ENCODE measurements at places on chromosomes 12 and 14.

- peak; percentile 72 for DNase-seq
Observed at GRCh38 chr12:85575120-85576096, 260.8 kb downstream of the RASSF9 start.

DNA sequence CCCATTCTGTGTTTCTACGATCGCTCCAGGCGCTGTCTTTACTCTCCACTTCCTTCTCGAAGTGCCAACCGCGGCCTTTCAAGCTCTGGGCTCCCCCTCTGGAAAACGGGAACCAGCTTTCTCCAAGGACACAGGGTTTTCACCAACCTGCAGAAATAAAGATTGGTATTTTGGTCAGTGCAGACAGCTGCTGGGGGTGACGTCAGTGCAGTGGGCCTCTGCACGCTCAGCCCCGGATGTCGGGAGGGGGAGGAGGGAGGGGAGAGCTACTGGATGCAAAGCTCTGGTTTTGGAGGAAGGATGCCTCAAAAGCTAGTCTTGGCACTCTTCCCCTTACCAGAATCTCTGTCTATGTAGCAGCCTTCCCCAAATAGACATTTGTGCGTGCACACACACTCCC, 19.9 kb downstream of the HRK start:
- DNase-seq, result no peak

GRCh38 chr12:66329941-66330340, 27.6 kb downstream of the HELB start:
- DNase-seq, result no peak

GRCh38 chr14:74190927-74191575, 48.2 kb upstream of the VSX2 start:
- DNase-seq, result no peak

GRCh38 chr12:58819345-58819744, 101.0 kb downstream of the LRIG3 start:
- DNase-seq, result no peak

DNA sequence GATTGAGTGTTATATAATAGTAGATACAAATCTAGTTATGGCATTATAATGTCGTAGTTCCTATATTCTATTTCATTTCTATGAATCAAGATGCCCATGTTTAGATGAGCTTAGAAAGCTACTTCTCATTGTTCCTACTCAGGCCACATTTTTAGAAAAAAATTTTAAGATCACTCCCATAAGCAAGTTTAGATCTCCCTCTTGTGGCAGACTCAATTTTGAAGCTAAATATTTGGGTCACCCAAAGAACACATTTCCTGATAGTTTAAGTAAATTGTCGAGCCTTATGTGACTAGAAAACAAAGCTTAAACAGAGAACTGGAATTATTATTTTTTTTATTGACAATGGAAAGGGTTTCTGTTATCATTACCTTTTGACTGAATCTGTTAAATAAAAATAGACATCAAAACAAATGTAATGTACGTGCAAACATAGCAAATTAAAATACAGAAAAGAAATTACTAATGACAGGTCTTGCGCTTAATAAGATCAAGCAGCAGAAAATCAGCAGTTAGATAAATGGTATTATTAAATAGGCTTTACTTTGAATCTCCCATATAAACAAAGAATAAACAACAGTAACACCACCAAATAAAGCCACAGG, 180.2 kb downstream of the ACSS3 start:
- peak; percentile 62 for DNase-seq

- DNase-seq, result peak; percentile 94
Observed at GRCh38 chr12:90253674-90254181, 545.1 kb upstream of the ATP2B1 start.

- DNase-seq, result no peak
Observed at GRCh38 chr12:98678236-98678945, 33.3 kb downstream of the APAF1 start.

- no peak for DNase-seq
Observed at GRCh38 chr12:67484791-67485480, 163.6 kb upstream of the DYRK2 start.

DNA sequence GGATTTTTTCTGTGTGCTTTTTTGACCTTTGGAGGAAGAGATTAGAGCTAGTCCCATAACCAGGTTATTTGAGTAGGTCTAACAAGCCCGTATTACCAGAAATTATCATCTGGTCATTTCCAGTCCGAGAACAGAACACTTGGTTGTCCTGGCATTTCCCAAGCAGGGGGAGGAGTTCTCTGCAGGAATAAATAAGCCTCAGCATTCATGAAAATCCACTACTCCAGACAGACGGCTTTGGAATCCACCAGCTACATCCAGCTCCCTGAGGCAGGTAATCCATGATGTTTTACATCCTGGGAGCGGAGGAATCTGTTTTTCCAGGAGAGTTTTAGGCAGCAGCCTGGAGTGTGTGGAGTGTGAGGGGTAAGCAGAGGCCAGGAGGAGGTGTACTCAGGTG, at the start of gene SERPINA3:
SERPINA3 (plus strand) TSS at position 218 of the 400 bp plus-strand sequence. CDS start 2,051 bp downstream, outside the sequence.
- DNase-seq, result no peak

- no peak for DNase-seq
Observed at GRCh38 chr12:570921-571794, 92.1 kb downstream of the NINJ2 start.

- DNase-seq, result no peak
Observed at GRCh38 chr14:65373671-65374039, 38.9 kb upstream of the FUT8 start.

DNA sequence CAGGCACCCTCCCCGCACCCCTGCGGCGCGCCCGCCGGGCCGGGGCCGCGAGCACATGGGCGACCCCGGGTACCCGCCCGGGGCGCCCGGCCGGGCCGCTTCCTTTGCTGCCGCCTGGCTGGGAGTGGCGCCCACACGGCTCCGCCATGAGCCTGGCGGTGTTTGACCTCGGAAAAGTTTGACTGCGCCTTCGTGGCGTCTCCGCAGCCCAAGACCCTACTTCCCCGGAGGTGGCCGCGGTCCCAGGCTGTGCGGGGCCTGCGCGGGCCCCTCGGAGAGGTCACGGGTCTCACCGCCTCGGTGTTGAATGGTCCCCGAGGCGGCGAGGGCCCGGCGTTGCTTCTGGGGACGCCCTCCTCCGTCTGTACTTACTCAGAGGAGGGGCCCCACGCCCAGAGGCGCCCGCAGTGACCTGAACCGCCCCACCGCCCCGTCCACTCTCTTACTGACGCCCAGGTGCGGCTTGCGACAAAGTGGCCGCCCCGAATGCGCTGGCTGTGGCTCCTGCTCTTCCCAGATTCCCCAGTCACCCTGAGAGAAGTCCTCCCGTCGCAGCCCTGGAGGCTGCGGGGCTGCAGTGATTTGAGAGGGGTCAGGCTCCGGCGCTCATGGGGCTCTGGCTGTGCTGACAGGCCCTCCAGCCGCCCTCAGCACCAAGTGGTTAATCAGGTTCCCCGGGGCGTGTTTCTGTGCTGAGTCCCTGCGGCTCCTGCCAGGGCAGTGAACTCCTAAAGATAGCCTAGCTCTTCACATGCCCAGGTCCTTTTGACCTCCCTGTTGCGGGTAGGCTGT, 5.8 kb downstream of the KMT5A start:
- DNase-seq, result peak; percentile 38

DNA sequence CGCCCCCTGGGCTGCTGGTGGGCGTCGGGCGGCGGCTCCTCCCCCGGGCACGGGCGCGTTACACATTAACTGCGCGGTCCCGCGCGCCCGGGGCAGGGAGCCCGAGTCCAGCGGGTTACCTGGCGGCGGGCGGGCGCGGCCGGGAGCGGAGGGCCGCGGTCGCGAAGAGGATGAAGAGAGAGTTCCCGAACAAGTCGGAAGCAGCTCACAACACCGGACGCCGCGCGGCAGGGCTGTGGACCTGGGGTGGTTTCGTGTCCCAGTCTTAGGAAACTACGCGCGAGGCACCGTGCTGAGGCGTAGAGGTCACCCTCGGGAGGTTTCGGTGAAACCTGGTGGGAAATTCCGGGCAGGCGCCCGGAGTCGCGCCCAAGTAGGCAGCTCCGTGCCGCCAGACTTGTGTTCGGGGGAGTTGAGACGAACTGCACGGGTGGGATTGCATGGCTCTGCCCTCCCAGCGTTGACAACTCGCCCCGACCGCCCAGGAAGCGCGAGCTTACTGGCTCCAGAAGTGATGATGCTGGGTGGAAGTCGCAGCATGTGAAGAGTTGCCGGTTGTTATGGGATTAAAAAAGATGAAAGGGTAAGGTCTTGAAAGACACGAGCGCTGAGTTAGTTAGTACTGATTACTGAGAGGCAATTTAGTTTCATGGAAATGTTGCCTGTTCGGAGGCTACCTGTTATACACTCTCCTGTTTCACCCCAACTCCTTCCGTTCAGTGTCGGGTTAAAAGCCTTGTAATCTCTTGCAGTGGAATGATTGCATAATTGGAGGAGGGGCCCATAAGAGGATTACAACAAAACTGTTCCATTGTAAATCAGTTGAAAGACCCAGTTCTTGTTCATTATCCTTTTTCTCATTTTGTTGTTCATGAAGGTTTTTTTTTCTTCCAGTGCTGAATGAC, 879 bp downstream of the RAB3IP start:
- DNase-seq, result peak; percentile 59

DNA sequence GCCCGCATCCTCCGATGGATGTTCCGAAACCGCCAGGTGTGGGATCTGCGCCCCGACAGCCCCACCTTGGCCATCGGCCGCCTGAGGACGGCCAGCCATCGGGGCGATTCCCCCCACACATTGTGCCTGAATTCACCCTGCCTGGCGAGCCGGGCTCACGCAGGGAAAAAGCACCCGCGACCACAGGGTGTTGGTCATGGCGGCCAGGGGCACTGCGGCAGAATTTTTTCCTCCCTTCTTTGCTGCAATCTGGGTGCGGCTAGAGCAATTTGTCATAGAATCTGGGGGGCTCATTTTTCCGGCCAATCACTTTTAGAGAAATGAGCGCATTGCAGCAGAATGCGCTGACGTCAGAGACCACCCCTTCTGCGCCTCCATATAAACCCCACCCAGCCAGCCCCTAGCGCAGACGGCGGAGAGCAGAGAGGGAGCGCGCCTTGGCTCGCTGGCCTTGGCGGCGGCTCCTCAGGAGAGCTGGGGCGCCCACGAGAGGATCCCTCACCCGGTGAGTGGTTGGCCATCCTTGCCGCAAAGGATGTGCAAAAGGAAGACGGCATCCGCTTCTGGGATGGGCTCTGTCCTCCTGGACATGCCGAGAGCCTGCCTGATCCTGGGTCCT, at the start of gene MEG3:
MEG3 (plus strand) TSS at position 406 of the 619 bp plus-strand sequence.
- peak; percentile 73 for DNase-seq

DNA sequence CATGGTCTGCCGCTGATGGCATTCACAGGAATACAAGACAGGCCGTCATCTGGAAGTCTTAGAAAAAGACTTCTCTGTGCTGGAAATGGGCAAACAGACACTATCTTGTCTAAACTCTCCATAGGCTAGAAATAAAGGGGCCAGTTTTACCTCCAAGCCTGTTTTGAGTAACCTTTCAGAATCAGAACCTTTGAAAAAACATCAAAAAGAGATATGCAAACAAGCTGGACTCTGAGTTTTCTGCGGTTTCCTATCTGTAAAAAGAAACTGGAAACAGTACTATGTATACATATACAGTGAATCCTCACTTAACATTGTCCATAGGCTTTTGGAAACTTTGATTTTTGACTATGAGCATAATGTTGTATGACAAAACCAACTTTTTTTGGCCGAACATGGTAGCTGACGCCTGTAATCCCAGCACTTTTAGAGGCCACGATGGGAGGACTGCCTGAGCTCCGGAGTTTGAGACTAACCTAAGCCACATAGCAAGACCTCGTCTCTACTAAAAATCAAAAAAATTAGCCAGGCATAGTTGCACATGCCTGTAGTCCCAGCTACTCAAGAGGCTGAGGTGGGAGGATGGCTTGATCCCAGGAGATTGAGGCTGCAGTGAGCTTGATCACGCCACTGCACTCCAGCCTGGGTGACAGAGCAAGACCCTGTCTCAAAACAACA, 92.9 kb upstream of the MAX start:
- no peak for DNase-seq

GRCh38 chr12:4213471-4213870, 60.1 kb upstream of the CCND2 start:
- no peak for DNase-seq

DNA sequence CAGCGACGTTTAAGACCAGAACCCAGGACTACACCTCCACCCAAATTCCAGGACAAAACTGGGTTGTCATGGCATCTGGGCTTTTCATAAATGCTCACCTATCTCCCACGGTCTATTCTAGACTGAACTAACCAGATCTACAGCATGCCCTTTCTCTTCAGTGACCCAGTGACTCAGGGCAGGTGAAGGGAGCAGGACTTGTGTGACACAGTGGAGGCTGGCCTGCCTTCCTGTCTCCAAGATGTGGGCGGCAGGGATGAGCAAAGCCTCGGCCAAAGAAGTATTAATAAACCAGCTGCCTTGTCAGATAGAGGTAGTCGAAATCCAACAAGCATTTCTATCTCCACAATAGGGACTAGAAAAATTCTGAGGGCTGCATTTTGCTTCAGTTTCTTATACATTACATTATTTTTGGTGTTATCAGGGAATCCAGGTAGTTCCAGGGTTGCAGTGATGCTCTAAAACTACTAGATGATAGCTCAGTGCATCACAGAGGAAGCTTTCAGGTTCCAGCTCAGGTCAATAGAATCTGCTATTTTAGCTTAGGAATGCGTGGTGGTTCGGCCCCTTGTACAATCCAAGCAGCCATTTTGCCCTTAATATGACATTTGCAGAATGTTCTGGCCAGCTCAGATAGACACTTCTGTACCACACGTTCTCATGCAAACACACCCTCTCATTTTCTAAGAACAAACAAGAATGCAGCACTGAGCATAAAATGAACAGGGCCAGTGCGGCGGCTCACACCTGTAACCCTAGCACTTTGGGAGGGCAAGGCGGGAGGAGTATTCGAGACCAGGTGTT, 4.2 kb upstream of the GLRX5 start:
- no peak for DNase-seq

DNA sequence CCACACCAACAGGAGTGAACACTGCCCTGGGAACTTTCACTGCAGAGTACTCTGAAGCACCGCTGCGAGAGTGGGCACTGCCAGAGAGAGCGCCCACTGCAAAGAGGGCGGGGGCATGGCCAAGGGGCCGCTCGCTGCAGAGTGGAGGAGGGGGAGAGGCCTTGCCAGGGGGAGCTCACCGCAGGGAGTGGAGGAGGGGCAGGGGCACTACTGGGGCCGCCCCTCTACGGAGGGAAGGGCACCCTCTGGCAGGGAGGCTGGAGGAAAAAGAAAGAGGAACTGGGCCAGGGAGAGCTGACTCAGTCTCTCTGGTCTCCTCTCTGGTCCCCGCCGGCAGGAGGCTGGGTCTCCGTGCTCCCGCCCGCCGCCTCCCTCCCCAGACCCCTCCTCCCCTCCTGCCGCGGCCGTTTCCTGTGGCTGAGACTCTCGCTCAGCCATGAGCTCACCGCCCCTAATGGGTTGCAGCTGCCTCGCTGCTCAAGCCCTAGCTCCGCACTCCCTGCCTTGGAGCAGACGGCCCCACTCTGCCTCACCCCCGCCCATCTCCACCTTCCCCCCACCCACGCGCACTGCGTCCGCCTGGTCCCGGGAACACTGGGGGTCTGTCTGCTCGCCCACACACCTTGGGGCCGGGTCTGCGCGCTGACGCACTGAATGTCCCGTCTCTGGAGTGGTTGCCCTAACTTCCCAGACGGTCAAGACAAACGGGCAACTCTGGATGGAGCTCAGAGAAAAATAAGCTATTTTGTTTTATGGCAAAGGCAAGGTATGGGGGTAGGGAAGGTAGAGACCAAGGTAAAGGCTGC, 1.3 kb downstream of the ARHGEF40 start:
- peak; percentile 84 for DNase-seq

GRCh38 chr12:6458281-6459003, 6.6 kb downstream of the TAPBPL start:
- DNase-seq, result no peak

- DNase-seq, result peak; percentile 40
Observed at GRCh38 chr12:89529738-89530137, 3.9 kb upstream of the POC1B start.

All from SK-N-DZ (cell line).